NCI-H1092 (cell line): ENCODE measurements at places on chromosomes 13 and 19.

GRCh38 chr13:36718686-36719085, 44.9 kb downstream of the SERTM1 start:
- DNase-seq = no peak

GRCh38 chr19:28607066-28607583, 605.8 kb downstream of the UQCRFS1 start:
- DNase-seq = no peak

GRCh38 chr13:59665732-59666131, 498.0 kb downstream of the DIAPH3 start:
- DNase-seq = no peak

DNA sequence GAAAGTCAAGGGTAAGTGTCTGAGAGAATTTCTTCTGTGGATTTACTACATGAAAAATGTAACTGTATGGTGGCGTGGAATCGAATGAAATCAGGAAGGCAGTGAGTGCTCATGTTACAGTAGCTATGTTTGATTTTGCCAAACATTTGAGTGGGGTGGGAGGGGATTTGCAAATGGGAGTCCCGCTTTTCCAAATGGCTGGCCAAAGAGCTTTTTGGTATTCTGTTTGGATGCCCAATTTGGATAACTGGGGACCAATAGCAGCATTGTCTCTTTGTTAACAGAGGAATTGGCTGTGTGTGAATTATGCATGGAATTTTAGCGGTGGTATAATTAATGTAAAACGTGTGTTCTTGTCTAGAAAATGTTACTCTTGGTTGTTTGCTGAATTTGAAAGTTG, 17.8 kb downstream of the HNRNPM start:
- no peak for DNase-seq

GRCh38 chr19:47018923-47019322, 714 bp upstream of the NPAS1 start:
- DNase-seq = no peak

- DNase-seq = no peak
Measured at GRCh38 chr19:13951799-13952153, 533 bp upstream of the DCAF15 start.

- DNase-seq = no peak
Measured at GRCh38 chr19:15287496-15287895, 44.8 kb downstream of the BRD4 start.

DNA sequence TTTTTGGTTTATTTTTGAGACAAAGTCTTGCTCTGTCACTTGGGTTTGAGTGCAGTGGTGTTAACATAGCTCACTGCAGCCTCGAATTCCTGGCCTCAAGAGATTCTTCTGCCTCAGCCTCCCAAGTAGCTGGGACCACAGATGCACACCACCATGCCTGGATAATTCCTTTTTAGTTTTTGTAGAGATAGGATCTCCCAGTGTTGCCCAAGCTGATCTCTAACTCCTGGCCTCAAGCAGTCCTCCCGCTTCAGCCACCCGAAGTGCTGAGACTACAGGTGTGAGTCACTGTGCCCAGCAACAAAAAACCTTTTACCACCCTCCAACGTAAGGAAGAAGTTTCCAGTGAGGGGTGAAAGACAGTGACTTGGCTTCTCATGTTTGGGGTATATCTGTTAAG, 81.1 kb upstream of the TSHZ3 start:
- no peak for DNase-seq

GRCh38 chr13:33250609-33251008, 34.9 kb downstream of the STARD13 start:
- DNase-seq = no peak

DNA sequence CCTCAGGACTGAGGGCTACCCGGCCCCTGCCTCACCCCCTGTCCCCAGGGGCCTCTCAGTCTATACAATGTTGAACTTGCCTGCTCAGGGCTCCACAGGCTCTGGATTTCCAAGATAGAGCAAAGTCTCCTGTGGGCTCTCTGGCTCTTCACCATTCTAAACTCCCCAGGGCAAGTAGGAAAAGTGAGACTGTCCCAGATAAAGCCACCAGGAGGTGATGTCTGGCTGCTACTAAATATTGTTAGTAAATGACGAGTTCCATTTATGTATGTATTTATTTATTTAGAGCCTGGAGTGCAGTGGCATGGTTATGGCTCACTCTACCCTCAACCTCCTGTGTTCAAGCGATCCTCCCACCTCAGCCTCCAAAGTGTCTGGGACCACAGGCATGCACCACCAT, 73.6 kb upstream of the SIAH3 start:
- DNase-seq = no peak

DNA sequence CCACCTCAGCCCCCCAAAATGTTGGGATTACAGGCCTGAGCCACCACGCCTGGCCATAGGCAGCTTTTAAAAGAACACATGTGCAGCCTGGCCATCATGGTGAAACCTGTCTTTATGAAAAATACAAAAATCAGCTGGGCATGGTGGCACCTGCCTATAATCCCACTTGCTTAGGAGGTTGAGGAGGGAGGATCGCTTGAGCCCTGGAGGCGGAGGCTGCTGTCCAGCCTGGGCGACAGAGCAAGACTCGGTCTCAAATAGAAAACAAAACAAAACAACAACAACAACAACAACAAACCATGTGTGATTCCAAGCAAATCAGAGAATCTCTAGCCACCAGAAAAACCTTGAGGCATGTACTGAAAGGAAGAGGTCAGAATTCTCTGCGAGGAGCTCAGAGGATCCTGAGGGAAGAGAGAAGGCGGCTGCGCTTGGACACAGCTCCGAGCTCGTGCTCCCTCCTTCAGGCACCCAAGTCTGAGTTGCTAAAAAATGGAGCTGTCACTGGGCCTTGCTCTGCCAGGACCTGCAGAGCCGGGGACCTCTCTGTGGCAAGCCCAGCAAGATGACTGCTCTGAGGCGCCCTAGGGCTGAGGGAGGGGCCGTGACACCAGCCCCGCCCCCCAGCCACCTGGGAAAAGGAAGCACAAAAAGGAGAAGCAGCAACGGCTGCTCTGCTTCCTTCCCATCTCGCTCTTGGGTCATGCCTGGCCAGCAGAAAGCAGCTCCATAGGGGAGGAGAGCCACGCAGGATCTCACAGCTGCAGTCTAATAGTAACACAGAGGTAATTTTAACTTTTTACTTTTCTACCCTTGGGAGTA, at the start of gene ARL11:
TSS of gene ARL11 (plus strand) at position 677 of the 822 bp plus-strand sequence. CDS start 1,941 bp downstream, outside the sequence.
- no peak for DNase-seq

DNA sequence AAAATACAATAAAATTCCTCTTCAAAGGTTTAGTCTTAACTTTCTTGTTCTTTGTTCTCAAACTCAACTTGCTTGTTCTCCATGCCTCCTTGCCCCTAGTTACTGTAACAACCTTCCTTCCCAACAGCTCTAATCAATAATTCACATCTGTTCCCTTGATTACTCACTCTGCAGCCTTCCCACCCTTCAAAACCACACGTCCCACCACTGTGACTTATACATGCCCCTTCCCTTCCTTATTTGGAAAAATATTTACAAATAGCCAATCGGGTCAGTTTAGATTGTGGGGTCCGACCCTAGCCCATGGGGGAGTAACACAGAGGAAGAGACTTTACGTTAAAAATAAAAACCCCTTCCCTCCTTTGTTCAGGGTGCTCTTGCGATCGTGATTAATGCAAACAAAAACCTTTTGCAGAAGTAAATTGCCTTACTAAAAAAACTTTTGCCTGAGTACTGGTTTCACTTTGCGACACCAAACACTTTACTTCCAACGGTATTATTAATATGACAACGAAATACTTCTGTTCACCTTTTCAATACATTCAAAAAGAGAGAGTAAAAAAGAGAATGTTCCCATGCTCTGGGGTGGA, 512 bp upstream of the ZNF93 start:
- DNase-seq = no peak

GRCh38 chr13:99027260-99027659, 49.4 kb upstream of the DOCK9 start:
- DNase-seq = no peak

DNA sequence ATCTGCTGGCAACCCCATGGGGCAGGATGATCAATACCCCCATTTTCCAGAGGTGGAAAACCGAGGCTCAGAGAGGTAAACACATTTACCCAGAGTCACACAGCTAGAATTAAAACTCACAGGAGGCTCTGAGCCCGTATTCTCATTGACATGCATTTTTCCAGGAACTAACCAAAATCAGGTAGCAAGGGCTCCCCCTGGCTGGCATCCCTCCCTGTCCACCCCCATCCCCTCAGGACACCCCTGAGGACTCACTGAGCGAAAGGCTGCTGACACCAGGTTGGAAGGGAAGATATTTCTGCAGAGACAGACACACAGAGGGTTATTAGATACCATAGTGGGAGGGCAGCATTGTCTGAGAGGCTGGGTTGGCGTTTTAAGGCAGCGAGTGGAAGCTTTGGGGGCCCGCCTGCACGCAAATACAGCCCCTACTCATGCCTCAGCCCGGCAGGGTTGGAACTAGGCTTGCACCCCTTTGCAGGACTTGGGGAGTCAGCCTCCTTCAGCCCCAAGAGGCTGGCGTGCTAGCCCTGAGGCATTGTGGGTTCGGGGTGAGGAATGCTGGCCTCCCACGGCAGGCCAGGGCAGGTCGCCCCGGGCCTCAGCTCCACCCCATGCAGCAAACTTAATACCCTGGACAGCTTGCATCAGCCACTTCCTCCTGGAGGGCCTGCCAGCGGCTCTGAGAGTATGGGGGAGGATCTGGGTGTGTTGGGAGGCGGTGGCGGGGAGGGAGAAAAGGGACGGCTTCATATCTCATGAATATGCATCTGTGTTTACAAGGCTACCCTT, 3.9 kb downstream of the SLC1A5 start:
- DNase-seq = no peak

DNA sequence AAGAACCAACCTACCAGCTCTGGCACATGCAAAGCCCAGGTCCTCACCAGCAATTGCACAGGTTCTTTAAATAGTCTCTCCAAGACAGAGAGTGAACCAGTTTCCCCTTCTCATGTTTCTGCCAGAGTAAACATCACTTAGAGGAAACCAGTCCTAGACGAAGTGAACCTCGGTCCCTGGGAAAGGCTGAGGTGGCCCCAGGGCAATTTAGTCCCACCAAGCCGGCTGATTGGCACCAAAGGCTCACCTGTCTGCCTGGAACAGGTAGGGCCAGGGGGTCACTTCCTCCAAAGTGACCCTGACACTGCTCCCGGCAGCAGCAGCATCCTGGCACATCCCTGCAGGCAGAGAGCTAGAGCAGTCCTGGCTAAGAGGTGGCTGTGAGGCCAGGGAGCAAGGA, 122.9 kb upstream of the ZNF507 start:
- DNase-seq = no peak

GRCh38 chr19:41144403-41144802, 30.2 kb downstream of the CYP2F1 start:
- DNase-seq = peak; percentile 16

DNA sequence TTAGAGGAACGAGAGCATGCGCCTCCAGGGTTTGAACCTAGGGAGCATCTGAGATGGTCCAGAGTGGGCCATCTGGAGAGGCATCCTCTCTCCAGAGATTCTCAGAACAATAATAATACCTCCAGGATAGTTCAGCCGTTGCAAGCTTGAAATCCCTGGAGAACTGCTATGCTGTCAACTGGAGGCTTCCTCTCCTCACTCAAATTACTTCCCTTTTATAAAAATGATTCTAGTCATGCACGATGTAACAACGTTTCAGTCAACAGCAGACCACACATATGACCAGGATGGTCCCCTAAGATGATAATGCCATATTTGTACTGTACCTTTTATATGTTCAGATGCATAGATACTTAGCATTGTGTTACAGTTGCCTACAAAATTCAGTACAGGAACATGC, 108.7 kb downstream of the SHISA2 start:
- DNase-seq = no peak

DNA sequence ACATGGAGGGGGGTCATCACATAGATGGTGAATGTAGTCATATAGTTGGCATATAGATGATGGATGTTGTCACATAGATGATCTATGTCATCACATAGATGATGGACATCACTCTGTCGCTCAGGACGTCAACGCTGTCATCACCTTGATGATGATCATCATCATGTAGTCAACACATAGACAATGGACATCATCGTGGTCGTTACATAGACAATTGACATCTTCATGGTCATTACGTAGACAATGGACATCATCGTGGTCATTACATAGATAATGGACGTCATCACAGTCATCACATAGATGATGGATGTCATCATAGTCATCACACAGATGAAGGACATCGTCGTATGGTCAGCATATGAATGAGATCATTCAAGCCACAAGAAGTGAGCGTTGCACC, 28.6 kb upstream of the SLC15A1 start:
- DNase-seq = no peak

DNA sequence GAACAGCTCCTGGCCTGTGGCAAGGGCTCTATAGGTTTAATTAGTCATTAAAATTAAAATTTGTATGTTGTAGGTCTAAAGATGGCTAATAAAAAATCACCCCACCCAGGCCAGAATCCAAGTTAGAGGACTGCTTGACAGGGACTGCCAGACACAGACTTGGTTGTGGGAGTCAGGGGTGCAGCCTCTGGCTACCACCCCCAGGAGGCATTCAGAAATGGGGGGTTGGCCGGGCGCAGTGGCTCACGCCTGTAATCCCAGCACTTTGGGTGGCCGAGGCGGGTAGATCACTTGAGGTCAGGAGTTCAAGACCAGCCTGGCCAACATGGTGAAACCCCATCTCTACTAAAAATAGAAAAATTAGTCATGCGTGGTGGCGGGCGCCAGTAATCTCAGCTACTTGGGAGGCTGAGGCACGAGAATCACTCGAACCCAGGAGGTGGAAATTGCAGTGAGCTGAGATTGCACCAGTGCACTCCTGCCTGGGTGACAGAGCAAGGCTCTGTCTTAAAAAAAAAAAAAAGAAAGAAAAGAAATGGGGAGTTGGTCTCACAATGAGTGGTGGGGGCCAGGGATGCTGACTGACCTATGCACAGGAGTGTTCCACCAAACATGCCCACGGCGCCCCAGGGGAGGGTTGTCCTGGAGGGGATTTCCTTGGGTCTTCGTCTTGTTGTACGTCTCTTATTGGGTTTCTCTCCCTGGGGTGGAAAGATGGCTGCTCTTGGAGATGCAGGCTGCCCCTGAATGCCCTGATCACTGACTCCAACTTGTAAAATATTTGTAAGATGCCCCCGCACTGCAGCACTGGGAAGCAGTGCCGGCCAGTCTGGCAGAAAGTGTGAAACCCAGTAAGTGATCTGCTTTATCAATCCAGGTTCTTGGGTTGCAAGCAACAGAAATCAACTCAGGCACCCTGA, 68.8 kb downstream of the SIPA1L3 start:
- DNase-seq = no peak

GRCh38 chr13:78047151-78047550, 128.5 kb upstream of the EDNRB start:
- DNase-seq = no peak

- DNase-seq = peak; percentile 69
Measured at GRCh38 chr13:98273824-98274742, 97.0 kb upstream of the RNF113B start.

DNA sequence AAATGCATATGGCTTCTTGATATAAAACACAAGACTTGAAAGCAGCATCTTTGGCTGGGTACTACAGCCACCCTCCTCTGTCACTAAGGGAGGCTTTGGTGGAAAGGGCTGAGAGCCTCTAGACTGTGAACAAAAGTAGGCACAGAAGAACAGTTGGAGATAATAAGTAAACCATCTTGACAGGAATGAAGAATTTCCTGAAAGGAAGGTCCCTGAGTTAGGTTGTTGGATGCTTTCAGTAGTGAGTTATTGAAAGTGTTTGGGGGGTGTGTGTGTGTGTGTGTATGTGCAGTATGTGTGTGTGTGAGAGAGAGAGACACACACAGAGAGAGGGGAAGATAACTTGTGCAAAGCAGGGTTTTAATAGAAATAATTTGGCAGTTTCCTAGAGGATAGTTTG, 38.2 kb downstream of the ALOX5AP start:
- no peak for DNase-seq
